ENCODE measurements at places on chromosomes 13 and 19.

DNA sequence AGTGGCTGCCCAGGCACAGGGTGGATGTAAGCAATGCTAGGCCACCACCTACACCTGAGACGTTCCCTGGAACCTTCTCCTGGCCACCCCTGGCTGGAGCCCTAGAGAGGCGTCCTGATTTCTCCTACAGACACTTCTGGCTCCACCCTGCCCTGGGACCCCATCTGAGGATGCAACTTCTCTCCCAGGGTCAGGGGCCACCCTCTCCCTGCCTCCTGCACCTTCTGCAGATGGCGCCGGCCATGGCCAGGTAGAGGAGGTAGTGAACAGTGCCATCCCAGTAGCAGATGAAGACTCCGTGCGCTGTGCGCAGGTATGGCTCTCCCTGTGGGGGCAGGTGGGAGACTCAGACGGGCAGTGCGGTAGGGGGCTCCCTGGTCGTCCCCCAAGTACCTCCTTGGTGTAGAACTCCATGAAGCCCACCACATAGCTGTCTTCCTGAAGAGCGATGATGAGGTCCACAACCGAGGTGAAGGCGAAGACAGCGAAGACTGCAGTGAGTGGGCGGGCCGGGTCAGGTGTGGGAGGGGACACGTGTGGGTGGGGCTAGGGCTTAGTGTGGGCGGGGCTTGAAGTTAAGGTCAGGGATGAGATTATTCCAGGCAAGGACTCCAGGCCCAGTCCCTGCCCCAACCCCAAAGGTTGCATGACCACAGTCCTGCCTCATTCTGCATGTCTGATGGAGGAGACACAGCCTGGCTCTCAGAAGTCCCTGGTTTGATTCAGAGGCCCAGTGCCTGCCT, 3.0 kb downstream of the TM6SF2 start:
- no peak for DNase-seq

GRCh38 chr19:13588957-13589833, 82.9 kb upstream of the CACNA1A start:
- DNase-seq, result no peak

DNA sequence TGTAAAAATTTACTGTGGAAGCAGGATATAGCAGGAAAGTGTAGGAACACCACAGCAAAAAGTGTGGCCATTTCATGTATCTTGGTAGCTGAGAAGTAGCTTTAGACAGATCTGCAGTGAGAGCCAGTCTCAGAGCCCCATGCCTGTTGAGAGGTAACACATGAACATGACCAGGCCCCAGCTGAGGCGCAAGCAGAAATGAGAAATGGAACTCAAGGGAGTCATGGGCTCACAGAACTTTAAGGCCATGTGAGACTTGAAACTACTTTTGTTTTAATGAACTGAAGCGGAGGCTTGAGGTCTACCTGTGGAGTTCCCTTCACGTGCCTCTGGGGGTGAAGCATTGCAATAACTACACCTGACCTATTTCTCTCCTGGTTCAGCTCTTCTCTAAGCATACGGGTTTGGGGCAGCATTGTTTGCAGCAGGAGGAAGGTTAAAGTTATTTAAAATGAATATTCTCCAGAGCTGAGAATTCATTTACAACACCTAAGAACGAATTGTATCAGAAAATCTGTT, 3.3 kb downstream of the MYO16 start:
- DNase-seq, result no peak

GRCh38 chr19:41638641-41639081, 11.8 kb upstream of the CEACAM4 start:
- no peak for DNase-seq

DNA sequence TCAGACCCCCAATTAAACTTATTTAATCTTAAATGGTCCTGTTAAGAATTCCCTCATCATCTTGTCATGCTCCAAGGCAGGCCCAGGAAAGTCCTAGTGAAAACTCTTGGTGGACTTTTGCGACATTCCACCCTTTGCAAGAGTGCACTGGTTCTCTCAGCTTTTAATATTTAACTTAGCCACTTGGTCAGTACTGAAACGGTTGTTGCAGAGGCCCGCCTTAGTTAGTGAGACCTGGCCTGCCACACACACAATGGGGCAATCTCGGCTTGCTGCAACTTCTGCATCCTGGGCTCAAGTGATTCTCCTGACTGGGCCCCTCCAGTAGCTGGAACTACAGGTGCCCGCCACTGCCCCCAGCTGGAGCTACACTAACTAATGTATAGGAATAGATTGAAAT, 1366.0 kb downstream of the UQCRFS1 start:
- no peak for DNase-seq

- no peak for DNase-seq
These were observed 24.1 kb downstream of the ADGRL1 start for GRCh38 chr19:14181906-14182305.

DNA sequence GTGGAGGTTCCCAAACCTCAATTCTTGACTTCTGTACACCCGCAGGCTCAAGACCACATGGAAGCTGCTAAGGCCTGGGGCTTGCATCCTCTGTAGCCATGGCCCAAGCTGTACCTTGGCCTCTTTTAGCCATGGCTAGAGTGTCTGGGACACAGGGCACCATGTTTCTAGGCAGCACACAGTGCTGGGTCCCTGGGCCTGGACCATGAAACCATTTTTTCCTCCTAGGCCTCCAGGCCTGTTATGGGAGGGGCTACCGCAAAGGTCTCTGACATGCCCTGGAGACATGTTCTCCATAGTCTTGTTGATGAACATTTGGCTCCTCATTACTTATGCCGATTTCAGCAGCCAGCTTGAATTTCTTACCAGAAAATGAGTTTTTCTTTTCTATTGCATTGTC, 701.4 kb downstream of the FGF9 start:
- no peak for DNase-seq

- no peak for DNase-seq
These were observed 1447.6 kb downstream of the UQCRFS1 start for GRCh38 chr19:27765397-27765796.

DNA sequence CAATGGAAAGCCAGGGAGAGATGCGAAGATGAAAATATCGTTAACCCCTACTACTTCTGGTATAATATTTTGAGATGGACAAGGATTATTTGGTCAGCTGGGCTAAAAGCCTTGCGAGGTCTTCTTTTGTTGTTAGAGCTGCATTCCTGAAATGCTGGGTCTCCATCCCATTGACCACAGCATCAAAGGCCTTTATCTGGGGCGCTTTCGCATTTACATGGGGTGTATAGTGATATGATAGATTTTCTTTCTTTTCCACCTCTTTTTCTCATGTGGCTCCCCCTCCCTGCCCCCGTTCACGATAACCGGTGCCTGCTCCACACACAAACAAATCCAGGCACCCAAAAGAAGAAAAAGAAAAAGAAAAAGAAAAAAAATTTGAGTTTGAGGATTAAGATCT, 77.5 kb downstream of the ZNF536 start:
- no peak for DNase-seq

DNA sequence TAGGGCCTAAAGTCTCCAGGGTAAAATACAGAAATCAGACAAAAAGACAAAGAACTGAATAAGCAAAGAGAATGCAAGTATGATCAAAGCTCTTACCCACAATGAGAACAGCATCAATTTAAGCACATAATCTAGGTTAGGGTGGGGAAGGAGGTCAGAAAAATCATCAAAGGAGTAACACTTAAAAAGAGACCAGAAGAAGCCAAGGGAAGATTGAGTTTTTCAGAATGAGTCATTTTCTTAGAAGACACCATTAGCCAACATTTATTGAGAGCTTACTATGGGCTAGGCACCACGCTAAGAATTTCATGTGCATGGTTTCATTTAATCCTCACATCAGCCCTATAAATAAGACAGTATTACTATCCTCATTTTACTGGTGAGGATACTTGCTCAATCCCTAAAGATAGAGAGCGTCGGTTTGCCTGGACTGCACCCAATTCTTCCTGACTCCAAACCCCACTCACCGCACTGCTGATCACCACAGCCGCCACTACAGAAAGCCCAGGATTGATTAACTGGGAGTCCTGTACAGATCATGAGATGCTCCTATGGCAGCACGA, 1.7 kb upstream of the SHISA2 start:
- no peak for DNase-seq

- DNase-seq, result no peak
These were observed 13.9 kb downstream of the RABAC1 start for GRCh38 chr19:41945135-41945766.

- DNase-seq, result no peak
These were observed 6.0 kb downstream of the A1BG start for GRCh38 chr19:58346961-58347929.

DNA sequence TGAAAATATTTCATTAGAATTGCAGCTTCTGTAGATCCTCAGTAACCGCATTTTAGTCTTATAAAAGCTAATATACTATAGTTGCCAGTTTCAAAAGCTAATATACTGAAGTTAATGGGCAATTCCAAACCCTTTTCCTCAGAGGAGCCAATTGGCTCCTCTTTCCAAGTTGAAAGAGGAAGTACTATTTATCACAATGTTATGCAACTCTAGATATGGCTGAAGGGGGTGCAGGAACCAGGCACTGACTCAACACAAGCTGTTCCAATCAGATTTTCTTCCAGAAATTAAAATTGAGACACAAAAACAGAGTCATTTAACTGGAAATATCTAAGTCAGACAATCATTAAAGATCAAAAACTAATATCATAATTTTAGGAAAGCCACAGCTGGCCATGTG, 258.9 kb downstream of the PCDH20 start:
- no peak for DNase-seq

- DNase-seq, result no peak
These were observed 461.7 kb downstream of the KLF12 start for GRCh38 chr13:73672492-73672891.
